ENCODE measurements at places on chromosomes 12 and 14.

DNA sequence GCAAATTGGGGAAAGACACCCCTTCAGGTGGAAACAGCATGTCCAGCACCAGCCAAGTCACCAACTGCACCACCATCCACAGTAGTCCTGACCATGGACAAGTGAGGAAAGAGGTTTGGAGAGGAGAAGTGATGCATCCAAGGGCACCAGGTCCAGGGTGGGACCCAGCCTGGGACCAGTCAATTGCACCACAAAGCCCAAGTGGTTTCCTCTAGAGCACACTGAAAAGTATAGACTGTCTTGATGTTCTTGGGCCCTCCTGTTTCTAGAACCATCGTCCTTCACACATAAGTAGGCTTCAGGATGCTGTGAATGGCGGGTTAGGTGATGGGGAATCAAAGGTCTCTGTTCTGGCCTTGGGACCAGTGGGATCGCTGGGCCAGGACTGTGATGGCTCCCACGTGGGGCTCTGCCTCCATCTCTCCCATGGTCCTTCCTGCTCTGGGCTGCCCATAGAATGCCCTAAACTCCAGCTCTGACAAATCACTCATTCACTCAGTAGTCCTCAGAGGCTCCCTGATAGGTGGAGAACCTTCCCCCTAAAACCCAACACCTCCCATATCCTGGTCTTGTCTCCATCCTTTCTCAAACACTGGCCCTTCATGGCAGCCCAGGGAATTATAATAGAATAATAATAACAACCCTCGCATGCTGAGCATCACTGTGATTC, 9.2 kb downstream of the KRT79 start:
- H3K27me3 ChIP-seq: no peaks in the 10 kb centered on the region
- H3K27ac ChIP-seq: no peak overlapping the region
- H3K4me1 ChIP-seq: peaks cover 6% of the 10 kb centered on the region
- no peak overlapping the region for H3K4me3 ChIP-seq

GRCh38 chr14:93067088-93067487, 48.6 kb downstream of the ITPK1 start:
- DNase-seq: no peak
- H3K4me1 ChIP-seq: peaks cover 38% of the 10 kb centered on the region
- H3K27ac ChIP-seq: no peak overlapping the region
- no peaks in the 10 kb centered on the region for H3K27me3 ChIP-seq
- H3K36me3 ChIP-seq: peaks cover 2% of the 10 kb centered on the region

GRCh38 chr14:50608302-50608851, 48.4 kb downstream of the ATL1 start:
- no peaks in the 10 kb centered on the region for H3K27me3 ChIP-seq
- no peak overlapping the region for H3K4me3 ChIP-seq
- H3K36me3 ChIP-seq: no peaks in the 10 kb centered on the region
- no peak for DNase-seq
- no peak overlapping the region for H3K27ac ChIP-seq
- no peaks in the 10 kb centered on the region for H3K4me1 ChIP-seq

DNA sequence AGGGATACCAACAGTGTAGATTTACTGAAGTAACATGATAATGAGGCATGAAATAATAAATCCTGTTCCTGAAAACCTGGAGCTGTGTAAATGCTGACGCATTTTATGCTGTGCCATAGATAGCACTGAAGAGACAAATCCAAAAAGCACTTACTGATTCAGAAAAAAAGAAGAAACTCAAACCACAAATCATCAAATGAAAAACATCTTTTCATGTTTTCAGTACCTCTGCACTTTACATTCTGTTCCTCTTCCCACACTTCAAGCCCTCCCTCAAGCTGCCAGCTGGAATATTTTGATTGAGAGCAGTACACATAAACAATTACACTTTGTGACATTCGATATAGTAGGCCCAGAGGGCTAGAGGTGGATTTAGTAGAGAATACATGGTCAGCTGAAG, 362.3 kb downstream of the NAV3 start:
- H3K36me3 ChIP-seq: no peaks in the 10 kb centered on the region
- no peak for DNase-seq
- H3K4me3 ChIP-seq: no peak overlapping the region

GRCh38 chr12:90299666-90300065, 591.0 kb upstream of the ATP2B1 start:
- H3K4me1 ChIP-seq: no peaks in the 10 kb centered on the region
- no peak overlapping the region for H3K27ac ChIP-seq
- H3K4me3 ChIP-seq: no peak overlapping the region
- no peak for DNase-seq
- no peaks in the 10 kb centered on the region for H3K36me3 ChIP-seq
- no peaks in the 10 kb centered on the region for H3K27me3 ChIP-seq
